ENCODE measurements at places on chromosomes 2 and 18.

GRCh38 chr2:46298522-46299353 is 1.5 kb downstream of the EPAS1 start:
- peak; percentile 39 for DNase-seq

DNA sequence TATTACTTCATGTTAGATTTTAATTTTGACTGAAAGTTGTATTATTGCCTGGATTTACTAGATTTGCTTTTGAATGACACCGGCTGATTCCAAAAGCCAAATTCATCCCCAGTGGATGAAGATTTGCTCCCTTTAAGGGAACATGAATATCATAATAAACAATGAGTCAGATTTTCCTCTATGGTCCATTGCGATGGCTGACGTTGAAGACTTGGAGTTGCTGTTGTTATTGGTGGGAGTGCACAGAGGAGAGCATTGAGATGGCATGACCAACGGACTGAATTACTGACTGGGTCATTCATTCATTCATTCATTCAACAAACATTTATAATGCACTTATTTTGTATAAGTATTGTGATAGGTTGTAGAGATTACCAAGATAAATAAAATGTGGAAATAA is 33.4 kb upstream of the LYPD1 start:
- DNase-seq: no peak

DNA sequence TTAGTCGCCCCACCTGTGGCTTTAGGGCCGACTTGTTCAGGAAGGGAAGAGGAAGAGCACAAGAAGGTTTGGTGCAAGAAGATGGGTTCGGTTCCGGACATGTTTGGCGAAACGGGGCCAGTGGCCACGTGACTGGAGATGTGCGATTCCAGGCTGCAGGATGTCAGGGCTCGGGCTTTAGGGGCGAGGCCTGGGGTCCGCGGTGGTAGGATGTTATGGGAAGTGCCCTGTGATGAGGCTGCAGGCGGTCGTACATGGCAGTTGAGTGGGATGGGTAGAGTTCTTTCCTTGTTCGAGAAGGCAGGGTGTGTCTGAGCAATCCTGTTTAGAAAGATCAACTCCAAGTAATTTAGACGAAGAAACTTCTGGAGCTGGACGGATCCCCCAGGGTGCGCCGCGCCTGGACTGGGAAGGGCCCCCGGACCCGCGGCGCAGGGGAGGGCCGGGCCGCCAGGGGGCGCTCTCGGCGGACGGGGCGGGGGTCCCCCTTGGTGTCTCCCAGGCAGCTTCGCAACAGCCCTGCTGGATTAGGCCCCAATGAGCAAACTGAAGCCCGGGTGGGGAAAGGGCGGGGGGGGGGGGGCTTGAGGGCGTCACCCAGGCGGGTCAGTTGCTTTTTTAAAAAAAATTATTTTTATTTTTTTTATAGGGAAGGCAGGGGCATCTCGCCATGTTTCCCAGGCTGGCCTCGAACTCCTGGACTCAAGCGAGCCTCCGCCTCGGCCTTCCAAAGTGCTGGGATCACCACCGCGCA is 17.2 kb upstream of the SDC1 start:
- DNase-seq: no peak

GRCh38 chr2:96225016-96225533 is 16.4 kb upstream of the STARD7 start:
- no peak for DNase-seq

DNA sequence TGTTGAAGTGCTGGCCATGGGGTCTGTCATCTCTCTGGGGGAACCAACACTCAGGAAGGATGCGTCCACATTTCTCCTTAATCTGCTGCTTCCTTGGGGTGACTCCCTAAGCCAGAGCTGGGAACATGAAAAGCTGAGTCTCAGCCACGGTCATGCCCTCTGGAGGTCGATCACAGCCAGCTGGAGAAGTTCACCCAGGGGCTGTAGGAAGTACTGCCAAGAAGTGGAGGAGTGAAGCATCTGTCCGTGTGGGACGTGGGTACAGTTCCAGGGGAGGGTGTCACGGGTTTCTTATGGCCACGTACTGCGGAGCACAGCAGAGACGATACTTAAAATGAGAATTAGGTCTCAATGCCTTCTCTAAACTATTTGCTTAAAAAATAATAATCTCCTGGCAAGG is 42.4 kb upstream of the IGFBP2 start:
- no peak for DNase-seq

GRCh38 chr2:237566401-237567235 is at the start of gene PRLH:
PRLH (plus strand) TSS chr2:237566574; CDS start chr2:237566574, 0 bp downstream.
- no peak for DNase-seq

DNA sequence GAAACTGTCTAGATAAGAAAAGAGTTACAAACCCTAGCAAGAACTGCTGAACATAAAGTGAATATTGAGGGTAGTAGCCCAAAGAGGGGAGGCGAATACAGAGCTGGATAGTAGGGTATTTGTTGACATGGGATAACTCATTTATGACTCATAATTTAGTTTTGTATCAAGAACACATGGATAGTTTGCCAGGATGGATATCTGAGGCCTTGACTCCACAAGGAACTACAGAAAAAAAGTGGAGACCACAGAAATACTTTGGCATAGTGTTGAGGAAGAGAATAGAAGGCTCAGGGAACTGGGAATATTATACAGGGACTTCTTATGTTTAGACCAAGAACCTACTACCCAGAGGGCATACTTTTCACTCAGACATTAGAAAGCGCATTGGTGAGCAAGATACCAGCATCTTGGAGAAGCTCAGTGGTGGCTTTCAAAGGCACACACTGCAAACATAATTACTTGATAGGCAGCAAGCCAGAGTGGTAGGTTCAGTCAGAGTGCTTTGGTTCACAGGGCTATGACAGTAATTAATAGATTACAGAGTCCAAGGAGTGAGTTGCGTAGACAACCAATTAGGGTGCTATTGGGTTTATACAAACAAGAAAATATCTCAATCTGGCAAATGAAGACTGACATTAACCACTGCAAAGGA is 51.9 kb upstream of the ZBTB7C start:
- no peak for DNase-seq

DNA sequence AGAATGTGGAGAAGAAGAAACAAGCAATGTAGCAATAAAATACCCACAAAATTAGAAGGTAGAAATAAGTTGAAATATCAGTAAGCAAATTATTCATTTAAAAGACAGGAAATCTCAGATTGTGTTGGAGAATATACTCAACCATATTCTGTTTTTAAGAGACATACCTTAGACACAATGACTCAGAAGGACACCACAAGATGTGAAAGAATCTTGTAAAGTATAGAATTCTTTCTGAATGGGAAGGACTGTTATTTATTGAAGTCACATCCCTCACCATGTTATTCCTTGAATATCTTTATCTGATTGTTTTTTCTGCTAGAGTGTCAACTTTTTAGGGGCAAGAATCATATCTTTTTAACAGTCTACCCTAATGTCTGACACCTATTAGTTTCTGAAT is 50.4 kb downstream of the CTAGE1 start:
- DNase-seq: no peak

DNA sequence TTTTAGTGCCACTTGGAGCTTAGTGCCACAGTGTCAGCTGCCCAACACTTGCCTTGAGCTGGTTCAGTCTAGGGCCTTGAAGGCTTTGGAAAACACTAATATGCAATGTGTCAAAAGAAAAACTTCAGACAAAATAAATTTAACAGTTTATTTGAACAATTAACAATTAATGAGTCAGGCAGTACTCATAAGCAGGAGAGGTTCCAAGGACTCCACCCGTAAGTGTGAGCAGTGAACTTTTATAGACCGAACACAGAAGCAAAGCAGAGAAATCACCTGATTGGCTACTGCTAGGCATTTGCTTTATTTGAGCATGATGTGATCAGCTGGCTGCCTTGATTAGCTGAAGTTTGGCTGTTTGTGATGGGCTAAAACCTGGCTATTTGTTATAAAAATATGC is 49.5 kb upstream of the TBC1D8 start:
- DNase-seq: no peak

DNA sequence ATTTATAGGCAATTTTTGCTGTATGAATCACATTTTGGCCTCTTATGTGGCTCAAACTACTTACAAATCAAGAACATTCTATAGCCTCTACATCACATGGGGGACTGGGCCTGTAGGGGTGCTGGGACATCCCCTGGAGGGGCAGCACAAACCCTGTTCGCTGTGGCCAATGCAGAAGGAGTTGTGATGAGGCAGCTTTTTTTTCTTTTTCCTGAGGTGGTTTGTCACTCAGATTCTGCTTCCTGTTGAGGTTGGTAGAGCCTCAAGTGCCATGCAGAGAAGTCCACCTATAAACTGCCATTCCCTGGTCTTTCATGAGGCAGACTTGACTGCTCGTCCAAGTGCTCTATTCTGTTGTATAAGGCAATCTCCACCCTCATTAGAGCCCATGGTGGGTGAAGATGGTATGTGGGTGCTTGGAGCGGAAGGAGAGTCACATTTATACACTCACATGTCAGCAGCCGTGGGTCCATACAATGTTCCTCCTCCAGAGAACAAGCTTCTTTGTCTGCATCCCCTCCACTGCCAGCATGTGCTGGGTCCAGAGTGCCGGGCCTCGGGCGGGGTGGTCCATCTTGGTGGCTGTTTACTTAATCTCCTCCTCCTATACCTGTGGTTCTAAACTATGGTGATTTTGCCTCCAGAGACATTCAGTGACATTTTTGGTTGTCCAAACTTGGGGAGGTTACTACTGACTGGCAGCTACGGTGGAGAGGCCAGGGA is 120.3 kb downstream of the ACOXL start:
- peak; percentile 58 for DNase-seq

DNA sequence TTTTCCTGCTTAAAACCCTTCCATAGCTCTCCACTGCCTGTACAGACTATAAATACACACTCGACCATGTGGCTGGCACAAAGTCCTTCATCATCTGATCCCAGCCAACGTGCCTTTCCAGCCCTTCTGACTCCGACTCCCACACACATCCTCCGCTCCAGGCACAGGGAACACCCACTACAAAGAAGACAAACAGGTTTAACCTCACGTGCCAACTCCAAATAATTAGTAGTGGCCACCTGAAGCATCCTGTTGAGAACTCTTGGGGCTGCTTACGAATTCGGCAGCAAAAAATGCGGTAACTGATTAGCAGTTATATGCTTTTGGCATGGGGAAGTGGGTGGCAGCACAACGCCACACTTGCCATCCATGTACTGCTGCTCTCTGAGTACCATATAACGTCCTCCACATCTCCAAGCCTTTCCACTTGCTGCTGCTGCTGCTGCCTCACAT is 12.1 kb downstream of the SPIRE1 start:
- DNase-seq: no peak

GRCh38 chr2:16682431-16683118 is 16.9 kb upstream of the CYRIA start:
- DNase-seq: no peak

DNA sequence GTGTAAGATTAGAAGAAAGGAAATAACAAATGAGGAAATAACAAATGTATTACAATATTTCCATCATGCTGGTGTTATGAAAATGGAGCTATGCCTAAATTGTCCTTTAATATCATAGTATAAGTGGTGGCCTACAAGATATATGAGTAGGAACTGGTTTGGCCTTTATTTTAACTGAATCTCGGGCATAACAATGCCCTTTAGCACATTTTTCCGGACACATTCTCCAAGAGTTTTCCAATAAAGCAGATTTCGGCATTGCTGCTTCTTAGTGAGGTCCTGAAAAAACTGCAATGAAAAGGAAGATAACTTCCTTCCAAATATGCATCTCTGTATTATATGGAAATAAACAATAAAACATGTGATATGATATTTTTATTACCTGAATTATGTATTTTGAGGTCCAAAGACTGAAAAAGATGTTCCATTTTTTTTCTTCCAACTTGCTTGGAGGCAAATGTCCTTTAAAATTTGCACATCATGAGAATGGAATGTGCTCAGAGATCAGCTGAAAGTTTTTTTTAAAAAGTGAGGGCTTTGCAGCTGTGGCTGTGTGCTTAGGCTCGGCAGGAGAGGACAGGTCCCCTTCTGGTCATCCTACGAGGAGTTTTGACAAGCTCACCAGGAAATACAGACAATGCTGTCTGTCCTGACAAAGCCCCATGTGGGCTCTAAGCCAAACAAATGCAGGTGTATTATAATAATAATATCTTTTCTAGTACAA is 132.3 kb upstream of the RND3 start:
- DNase-seq: no peak

DNA sequence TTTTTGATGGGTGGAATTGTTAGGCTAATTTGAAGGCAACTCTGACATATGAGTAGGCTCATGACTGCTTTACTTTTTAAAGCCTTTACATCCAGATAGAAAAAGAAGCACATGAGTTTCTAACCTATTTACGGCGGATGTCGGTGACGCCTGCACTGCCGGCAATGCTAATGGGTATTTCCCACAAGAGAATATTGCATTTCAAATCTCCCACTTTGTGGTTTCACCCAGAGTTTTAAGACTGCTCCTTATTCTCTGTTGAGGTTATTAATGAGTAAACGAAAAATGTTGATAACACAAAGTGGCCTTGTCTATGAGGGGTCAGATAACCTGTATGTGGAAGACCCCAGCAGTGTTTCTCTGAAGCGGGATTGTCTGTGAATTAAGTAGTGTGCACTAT is 14.0 kb downstream of the CCDC85A start:
- DNase-seq: no peak

DNA sequence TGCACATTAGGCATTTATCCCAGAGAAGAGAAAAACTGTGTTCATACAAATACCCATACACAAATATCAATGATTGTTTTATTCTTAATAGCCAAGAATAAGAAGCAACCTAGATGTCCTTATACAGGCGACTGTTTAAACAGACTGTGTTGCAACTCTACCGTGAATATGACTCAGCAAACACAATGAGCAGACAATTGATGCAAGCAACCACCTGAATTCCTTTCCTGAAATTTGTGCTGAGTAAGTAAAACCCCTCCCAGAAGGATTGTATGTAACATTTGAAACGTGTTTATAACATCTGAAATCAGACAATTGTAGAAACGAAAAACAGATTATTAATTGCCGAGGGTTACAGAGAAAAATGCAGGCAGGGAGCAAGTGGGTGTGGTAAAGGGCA is 621.9 kb upstream of the SOX11 start:
- DNase-seq: no peak

GRCh38 chr18:3611313-3612090 is 161.5 kb downstream of the TGIF1 start:
- DNase-seq: no peak

- no peak for DNase-seq
Measured at GRCh38 chr2:52194342-52194741, 1162.4 kb upstream of the NRXN1 start.

GRCh38 chr2:1864981-1865421 is 120.7 kb upstream of the PXDN start:
- no peak for DNase-seq

- DNase-seq: no peak
Measured at GRCh38 chr2:224612578-224612977, 27.4 kb upstream of the CUL3 start.
